SK-N-SH treated with all-trans-retinoic acid at 6 μM for 48 hours (cell line): ENCODE measurements at places on chromosomes 3 and 15.

- ATAC-seq, result peak; percentile 89
These were observed 6.6 kb upstream of the ZNF148 start for GRCh38 chr3:125381743-125382142.

- no peak for ATAC-seq
These were observed 294.3 kb downstream of the LRTM1 start for GRCh38 chr3:54633444-54634121.

GRCh38 chr15:90232941-90233386 lies 777 bp downstream of the CIB1 start:
- peak; percentile 13 for ATAC-seq

- ATAC-seq, result no peak
These were observed 485.2 kb downstream of the ROBO2 start for GRCh38 chr3:77524946-77525682.

GRCh38 chr3:29705906-29706844 lies 425.3 kb downstream of the RBMS3 start:
- no peak for ATAC-seq

GRCh38 chr15:92807971-92808571 lies 92.1 kb upstream of the CHD2 start:
- no peak for ATAC-seq

GRCh38 chr3:196292286-196292923 lies 4.9 kb upstream of the PCYT1A start:
- no peak for ATAC-seq

DNA sequence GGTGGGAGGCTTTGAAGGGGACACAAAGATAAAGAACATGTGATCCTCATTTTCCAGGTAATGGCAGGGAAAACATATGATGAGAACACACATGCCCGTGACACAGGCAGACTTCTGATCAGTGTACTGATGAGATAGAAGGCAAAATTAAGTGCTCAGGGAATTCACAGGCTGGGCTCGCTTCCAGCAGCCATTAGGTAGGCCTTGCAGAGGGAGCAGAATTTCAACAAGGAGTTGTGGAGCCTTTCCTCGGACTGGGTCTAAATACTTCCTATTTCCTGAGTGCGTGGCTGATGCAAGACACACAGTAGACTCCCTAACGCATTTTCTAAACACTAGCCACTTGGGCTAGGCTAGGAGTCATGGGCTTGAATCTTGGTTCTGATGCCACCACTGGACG lies 74.0 kb upstream of the ETV5 start:
- ATAC-seq, result peak; percentile 22; the same call in 1 of the 3 replicates

DNA sequence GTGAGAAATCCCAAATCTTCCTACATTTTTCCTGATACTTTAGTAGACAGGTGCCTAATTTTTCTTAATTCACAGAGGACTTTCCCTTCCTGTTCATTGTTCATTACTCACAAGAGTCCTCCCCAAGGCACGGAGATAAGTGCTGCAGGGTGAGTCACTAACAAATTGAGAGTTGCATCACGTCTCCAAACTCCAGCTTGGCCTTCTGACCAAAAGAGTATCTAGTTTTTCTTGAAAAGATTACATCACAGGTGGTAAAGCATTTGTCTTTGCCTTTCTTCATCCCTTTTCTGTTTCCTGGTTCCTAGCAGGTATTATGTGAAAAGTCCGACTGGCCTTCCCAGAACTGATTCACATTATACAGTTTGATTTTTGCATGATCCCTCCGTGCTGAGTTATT lies 24.9 kb upstream of the RASGRP1 start:
- no peak for ATAC-seq
